ENCODE measurements at places on chromosomes 2 and 18.

DNA sequence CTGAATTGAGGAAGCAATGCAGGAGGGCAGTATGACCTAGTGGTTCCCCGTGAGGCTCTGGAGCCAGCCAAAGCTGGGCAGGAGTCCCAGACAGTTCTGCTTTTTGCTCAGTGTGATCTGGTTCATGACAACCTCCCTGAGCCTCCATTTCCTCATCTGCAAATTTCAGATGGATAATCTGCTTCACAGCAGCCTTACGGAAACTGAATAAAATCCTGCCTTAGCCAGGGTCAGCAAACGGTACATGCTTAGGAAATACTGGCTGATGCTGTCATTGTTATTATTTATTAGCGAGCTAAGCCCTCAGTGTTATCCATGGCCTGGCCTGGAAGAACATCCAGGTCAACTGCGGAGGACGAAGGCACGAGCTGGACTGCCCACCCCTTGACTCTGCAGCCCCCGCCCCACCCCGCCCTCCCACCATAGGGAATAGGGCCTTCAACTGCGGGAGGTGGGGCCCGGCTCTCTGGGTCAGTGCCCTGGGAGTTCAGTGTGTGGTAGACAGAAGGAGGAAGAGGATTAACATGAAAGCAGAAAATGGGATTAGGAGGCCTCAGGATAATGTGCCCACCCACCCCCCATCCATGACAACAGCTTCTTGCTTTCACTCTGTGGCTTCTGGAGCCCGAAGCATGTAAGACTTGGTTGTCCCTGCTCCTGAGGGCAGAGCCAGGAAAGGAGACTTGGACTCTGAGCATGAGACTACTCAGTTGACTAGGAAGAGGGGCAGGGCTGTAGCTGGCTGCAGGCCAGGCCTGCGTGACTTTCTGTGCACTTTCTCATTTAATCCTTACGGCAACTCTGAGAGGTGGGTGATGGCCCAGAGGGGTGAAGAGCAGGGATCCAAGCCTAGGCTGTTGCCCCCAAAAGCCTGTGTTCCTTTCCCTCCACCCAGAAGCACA lies 13.1 kb downstream of the PKDCC start:
- DNase-seq = no peak

DNA sequence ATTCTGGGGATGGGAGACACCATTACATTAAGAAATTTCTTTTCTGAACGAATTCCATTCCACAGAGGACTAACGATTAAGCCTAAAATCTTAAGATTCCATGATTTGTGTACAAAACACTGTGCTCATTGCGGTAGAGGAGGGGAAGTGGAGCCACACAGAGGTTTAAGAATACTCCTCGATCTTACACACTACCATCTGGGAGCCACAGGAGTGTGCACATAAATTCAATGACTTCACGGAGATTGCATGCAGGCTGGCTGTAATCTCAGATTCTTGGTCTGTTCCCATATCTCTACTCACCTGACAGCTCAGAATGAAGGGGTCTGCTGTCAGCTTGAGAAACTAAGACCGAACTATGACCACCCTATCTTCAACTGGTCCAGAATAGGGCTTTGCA lies 762 bp downstream of the VPS4B start:
- DNase-seq = no peak

DNA sequence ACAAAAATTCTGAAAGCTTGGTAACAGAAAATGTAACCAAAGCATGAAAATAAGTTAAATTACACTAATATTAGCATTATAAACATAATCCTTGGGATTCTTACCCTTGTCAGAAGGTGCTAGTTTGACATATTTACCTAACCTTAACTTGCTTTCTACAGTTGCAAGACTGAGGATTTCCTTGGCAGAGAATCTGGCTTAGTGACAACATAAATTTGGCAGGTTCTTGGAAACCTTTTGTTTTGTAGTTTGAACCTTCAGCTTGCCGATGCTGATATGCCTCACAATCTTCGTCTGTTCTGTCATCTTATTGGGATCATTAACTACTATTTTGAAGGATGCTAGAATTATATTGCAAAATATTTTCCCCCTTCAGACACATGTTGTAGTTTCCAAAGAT lies 3.4 kb downstream of the XIRP2 start:
- no peak for DNase-seq

GRCh38 chr2:26652361-26653041 lies 11.3 kb upstream of the CIB4 start:
- no peak for DNase-seq

DNA sequence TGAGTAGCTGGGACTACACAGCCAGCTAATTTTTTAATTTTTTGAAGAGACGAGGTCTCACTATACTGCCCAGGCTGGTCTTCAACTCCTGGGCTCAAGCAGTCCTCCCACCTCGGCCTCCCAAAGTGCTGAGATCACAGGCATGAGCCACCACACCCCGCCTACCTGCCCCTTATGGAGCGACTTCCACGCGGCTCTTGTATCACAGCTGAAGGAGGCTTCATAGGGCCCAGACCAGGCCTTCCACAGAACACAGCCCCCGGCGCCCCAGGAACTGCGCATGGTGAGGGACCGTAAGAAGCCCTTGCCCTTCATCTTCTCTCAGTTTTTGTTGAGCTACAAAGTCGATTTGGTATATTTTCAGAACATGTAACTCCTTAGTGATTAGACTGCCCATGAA lies 220.3 kb downstream of the KLHL29 start:
- DNase-seq = no peak

DNA sequence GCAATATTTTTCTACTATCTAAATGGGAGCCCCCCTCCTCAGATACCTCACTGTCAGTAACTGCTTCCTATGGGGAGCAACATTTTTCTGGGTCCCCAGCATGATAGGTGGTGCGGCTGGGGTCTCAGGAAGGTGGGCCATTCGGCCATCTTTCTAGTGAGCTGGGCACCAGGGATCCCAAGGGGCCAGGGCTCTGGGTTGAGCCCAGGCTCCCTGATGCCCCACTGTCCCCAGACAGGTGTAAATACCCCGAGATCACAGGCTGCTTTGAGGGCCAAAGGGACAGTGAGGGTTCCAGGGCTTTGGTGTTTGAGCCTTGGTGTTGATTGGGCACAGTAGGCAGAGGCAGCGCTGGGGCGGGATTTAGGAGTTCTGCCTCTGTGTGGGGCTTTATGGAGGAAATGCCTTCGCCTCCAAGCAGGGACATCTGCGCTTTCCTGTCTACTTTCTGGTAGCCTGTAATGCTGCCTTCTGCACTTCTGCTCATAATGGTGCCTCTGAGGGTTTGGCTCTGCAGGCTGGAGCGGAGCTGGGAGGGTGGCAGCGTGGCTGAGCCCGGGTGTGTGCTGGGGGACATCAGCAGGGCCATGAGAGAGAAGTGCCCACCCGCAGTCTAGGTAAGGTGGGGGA lies 5.3 kb downstream of the ITM2C start:
- no peak for DNase-seq

DNA sequence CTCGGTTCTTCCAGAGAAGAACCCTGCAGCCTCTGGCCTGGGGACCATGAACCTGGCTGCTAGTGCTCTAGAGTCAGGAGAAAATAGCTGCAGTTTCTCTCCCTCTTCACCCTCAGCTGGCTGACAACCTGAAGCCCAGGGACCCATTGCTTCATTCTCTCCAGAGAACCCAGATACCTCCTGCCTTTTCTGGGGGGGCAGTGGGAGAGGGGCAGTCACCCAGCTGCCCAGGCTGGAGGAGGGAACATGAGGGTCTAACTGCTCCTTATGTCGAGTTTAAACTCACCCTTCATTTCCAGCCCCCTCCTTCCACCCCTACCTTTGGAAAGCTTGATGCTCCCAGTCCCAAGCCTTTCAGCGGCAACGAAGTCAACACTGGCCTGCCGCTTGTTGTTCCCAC lies 7.6 kb upstream of the ZFAND2B start:
- no peak for DNase-seq

All from stimulated activated CD4-positive, alpha-beta T cell treated with anti-CD3 and anti-CD28 coated beads, Interleukin-4, amount 100 ng/mL, for 4 hours (primary cell).